ENCODE measurements at places on chromosomes 16 and 17. TPM values are rescaled to one million over a fixed set of nuclear protein-coding genes. Genes with fewer than 3 reads are reported as not detected.

ITGB3 gene
- polyA plus RNA-seq, result 19.0 TPM

TBC1D28 gene
- not detected for polyA plus RNA-seq

MSLN gene
- polyA plus RNA-seq, result 13.8 TPM

DLX3 gene
- polyA plus RNA-seq, result 0.64 TPM

FBXL20 gene
- polyA plus RNA-seq, result 11.7 TPM

PPL gene
- 31.7 TPM for polyA plus RNA-seq

TSNAXIP1 gene
- 6.2 TPM for polyA plus RNA-seq

CDH13 gene
- 16.2 TPM for polyA plus RNA-seq

KRT13 gene
- polyA plus RNA-seq, result not detected

CDK3 gene
- 12.8 TPM for polyA plus RNA-seq

SLC16A11 gene
- 0.55 TPM for polyA plus RNA-seq

LRRC36 gene
- polyA plus RNA-seq, result 3.7 TPM
